Left lobe of liver (tissue), 2 donors: ENCODE measurements at places on chromosomes 2 and 18. TPM values are rescaled to one million over a fixed set of nuclear protein-coding genes. Genes with fewer than 3 reads are reported as not detected.

DNA sequence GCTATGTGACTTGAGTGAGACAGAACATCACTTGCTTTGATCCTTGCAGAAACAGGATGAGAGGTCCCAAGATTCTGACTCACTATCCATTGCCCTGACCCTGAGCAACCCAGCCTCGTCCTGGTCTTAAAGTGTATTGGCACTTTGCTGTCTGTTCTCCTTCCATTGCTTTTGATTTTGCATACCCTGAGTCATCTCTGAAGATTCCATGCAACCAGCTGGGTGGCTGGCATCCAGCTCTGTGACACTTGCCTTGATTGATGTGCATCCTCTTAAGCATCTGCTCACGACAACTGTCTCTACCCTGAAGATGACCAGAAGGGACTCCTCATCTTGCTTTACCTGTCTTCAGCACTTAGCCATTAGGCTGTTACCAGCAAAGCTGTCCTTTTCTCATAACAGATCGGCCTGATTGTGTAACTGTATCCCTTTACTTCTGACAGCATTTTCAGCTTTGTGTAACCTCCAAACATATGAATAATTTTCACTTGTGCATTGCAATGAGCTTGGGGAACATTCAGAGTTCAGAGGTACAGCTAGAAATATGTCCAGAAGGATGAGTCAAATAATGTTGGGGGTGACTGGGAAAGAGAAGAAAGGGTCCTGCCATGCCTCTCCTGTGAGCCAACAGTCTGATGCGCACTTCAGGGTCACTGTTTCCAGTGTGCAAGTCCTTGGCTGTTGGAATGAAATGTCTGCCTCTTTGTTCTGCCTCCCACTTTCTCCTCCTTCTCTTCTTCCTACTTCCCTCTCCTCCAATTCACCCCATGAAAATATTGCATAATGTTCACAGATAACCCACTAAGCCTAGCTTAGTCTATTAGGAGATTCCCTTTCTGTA lies 249.7 kb upstream of the OSR1 start:
- DNase-seq = no peak

Gene DGKD
- total RNA-seq = 17.9 TPM

DNA sequence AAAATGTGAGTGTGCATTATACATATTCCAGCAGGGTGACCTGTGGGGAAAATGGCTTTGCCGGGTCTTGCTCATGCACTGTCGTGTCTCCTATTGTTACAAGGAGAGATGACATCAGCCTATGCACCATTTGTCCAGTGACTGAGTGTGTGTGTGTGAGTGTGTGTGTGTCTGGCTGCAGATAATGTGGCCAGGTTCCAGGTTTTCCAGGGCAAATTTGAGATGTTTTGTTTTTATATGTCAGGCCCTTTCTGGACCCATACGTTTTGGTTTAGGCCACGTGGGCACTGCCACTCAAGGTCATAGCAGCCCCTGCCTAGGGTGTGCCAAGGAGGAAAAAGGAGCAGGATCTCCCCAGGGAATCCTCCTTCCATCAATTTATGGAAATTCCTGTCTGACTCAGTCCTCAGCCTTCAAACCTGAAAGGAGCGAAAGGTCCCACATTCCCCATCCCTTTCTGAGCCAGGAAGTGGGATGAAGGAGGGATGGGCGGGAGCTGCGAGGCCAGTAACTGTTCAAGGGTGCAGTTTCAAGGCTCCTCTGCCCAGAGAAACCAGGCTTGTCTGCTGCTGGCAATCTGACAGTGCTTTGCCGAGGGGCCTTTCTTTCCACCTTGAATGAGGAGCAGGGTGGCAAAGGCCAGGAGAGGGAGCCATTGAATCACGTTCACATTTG lies 93.0 kb upstream of the SMAD2 start:
- no peak for DNase-seq

DNA sequence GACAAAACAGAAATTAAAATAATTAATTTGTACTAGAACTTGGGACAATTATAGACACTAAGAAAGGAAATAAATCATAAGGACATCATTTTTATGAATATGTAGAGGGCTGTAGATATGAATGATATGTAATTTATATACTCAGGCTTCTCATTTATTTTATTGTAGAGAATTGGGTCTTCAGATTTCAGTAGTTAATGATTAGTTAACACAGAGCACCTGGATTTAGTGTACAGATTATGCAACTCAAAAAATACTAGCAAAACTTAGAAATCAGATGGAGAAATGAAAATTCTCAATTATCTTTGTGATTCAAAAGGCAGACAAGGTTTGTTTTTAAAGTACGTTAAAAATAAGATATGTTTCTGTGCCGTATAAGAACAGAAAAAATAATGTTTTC lies 1311.7 kb upstream of the SLC39A10 start:
- no peak for DNase-seq

- no peak for DNase-seq
Measured at GRCh38 chr2:45171136-45171501, 161.9 kb upstream of the SIX2 start.

DNA sequence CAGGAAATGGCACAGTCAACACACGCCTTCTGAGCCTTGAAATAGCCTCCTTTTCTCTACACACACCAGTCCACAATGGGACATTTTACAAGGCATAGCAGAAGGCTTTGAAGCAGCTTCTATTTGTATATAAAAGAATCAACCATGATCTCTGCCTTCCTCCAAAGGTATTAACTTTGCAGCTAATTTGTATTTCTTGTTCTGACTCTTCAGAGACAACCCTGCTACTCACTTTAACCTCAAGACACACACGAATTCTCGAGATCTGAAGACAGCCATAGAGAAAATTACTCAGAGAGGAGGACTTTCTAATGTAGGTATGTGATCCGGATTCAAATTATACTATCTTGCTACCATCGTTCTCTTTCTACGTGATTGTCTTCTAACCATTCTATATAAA lies 104.6 kb downstream of the VIT start:
- no peak for DNase-seq

Gene SOWAHC
- 21.3 TPM for total RNA-seq

DNA sequence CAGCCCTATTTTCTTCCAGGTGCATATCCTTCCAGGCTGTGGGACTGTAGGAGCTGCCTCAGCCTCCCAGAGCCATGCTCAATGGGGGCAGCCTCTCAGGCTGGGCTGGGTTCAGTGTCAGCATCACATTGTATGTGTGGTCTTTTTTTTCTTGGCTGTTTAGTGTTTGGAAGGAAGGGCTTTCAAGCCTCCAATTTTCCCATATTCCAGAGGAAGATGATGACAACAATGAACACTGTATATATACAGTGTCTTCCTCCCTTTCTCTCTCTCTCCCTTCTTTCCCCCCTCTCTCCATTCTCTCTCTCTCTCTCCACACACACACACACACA lies 326.4 kb downstream of the DYSF start:
- DNase-seq = no peak

GRCh38 chr2:233689501-233689900 lies 3.2 kb upstream of the UGT1A6 start:
- no peak for DNase-seq

Gene ASB18
- not detected for total RNA-seq

GRCh38 chr2:25309402-25309801 lies 32.3 kb downstream of the DNMT3A start:
- DNase-seq = no peak

GRCh38 chr2:67954093-67954748 lies 108.6 kb downstream of the C1D start:
- no peak for DNase-seq

Gene LAMA1
- 0.33 TPM for total RNA-seq

Gene GDF7
- 3.5 TPM for total RNA-seq

Gene SGO2
- 0.50 TPM for total RNA-seq

DNA sequence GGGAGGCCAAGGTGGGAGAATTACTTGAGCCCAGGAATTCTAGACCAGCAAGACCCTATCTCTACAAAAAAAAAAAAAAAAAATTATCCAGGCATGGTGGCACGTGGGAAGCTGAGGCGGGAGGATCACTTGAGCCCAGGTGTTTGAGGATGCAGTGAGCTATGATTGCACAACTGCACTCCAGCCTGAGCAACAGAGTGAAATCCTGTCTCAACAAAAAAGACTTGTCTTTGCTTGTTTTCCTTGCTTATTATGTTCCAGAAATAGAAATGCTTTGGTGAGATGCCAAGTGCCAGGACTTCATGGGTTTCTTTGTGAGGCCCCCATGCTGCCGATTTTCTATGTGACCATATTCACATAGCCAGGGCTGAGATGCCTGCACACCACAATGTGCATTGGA lies 9.0 kb downstream of the DCDC2C start:
- no peak for DNase-seq

Gene ACTR1B
- total RNA-seq = 38.9 TPM

- DNase-seq = no peak
Measured at GRCh38 chr2:152084076-152084475, 14.8 kb downstream of the CACNB4 start.
